Activated CD4-positive, CD25-positive, alpha-beta regulatory T cell (primary cell): ENCODE measurements at places on chromosomes 3 and 15.

DNA sequence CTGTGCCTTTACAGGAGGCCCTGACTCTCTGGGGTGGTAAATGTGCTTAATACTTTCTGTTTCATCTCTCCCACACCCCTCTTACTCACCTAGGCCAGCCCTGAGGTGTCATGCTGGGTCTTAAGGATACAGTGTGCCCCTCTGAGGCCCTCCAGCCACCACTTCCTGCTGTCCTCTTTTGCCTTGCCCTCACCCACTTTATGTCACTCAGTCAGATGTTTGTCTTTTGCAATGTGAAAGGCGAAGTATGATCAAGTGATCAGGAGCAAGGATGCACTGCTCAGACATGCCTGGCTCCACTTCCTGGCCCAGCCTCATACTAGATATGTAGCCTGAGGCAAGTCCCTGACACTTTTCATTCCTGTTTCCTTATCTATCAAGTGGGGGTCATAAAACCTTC lies 339.0 kb upstream of the NR2E3 start:
- DNase-seq = no peak

DNA sequence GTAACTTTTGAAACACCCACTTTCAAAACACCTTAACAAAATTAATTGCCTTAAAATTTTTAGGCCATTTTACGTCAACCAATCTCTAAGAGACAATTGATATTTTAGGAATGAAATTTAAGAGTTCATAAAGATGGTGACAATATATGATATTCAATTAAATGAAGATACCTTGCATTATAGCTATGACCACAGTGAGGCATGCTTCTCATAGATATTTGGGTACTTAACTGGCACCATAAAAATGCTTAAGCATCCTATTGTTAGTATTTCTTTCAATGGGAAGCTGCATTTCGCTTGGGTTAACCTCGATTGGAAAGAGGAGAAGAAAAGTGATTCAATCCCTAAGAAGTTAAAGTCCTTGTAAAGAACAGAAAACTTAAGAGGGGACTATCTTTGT lies 209.0 kb downstream of the GAP43 start:
- no peak for DNase-seq

DNA sequence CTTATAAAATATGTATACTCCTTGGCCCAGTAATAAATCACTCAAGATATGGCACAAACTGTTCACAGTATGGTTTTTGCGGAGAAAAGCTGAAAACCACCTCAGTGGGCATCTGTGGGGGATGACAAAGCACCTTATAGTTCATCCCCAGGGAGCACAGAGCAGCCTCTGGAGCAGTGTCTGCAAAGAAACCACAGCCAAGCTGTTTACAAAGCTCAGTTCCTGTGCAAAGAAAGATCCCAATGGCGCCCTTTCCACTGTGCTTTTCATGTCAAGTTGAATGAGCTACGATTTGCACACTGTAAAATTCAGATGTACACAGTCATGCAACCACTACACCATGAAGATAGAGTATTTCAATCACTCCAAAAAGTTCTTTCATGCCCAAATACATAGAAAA lies 2.5 kb upstream of the EFCC1 start:
- no peak for DNase-seq

DNA sequence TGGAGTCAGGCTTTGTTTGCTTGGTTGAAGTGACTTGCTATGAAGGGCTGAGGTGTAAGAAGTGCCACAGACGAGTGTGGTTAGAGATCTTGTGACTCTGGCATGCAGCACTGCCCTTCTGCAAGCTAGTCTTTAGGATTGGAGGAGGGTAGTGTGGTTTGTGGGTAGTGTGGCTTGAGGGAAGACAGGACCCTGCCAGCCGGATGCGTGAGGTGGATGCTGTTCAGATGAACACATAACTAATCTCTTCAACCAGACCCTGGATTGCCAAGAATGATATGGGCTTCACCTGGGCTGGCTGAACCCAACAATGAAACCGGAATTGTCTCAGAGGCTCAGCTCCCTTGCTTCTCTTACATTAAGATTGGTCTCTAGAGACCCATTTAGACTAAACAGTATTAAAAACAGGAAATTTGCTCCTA lies 32.7 kb downstream of the STARD9 start:
- no peak for DNase-seq

DNA sequence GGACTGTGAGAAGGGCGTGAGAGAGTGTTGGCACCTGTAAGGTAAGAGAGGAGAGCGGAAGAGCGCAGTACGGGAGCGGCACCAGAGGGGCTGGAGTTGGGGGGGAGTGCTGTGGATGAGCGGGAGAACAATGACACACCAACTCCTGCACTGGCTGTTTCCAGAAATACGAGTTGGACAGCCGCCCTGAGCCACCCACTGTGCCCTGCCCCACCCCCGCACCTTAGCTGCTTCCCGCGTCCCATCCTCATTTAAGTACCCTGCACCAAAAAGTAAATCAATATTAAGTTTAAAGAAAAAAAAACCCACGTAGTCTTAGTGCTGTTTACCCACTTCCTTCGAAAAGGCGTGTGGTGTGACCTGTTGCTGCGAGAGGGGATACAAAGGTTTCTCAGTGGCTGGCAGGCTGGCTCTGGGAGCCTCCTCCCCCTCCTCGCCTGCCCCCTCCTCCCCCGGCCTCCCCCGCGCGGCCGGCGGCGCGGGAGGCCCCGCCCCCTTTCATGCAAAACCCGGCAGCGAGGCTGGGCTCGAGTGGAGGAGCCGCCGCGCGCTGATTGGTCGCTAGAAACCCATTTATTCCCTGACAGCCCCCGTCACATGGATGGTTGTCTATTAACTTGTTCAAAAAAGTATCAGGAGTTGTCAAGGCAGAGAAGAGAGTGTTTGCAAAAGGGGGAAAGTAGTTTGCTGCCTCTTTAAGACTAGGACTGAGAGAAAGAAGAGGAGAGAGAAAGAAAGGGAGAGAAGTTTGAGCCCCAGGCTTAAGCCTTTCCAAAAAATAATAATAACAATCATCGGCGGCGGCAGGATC lies at the start of gene SOX2:
SOX2 (plus strand) TSS at position 601 of the 811 bp plus-strand sequence. CDS start 436 bp downstream, outside the sequence.
- DNase-seq = no peak

GRCh38 chr15:66411190-66411589 lies 24.5 kb downstream of the MAP2K1 start:
- no peak for DNase-seq

GRCh38 chr3:88440701-88441100 lies 290.9 kb downstream of the C3orf38 start:
- DNase-seq = no peak

GRCh38 chr15:67101911-67102598 lies 36.7 kb downstream of the SMAD3 start:
- peak; percentile 31 for DNase-seq

GRCh38 chr3:98791341-98792325 lies 28.5 kb downstream of the ST3GAL6 start:
- DNase-seq = no peak

DNA sequence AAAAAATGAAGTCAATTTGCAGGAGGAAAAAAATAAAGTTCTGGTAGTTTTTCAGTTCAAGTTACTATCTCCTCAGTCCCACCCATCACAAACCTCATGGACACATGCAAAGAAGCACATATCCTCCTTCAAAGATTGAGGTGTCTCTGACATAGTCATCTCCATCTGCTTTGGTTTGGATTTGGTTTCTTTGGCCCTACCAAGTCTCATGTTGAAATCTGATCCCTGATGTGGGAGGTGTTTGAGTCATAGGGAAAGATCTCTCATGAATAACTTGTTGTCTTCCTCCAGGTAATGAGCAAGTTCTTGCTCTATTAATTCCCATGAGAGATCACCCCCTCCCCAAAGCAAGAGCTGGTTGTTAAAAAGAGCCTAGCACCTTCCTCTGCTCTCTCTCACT lies 446.8 kb downstream of the IGSF11 start:
- DNase-seq = no peak

DNA sequence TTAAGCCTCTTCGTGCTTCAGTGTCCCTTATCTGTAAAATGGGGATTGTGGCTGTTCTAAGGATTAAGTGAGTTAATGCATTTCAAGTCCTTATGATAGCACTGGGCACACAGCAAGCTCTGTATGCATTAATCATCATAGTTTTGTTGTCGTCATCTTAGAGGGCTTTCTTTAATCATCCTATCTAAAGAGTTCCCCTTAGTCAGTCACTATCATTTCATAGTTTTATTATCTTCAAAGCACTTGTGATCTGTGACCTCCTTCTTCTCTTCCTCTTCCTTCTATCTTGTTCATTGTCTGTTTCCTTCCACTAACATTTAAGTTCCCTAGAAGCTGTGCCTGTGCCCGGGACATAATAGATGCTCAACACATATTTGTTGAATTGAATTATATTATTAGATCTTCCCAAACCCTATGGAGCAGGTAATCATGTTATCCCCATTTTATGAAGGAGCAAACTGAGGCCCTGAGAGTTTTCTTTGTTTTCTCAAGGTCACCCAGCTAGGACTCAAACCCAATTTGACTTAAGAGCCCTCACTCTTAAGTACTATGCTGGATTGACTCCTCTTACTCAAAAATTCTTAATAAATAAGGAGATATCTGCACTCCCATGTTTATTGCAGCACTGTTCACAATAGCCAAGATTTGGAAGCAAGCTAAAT lies 24.1 kb downstream of the DUOX2 start:
- DNase-seq = no peak

- DNase-seq = no peak
These were observed 3.3 kb downstream of the PLCH1 start for GRCh38 chr3:155741603-155742002.

DNA sequence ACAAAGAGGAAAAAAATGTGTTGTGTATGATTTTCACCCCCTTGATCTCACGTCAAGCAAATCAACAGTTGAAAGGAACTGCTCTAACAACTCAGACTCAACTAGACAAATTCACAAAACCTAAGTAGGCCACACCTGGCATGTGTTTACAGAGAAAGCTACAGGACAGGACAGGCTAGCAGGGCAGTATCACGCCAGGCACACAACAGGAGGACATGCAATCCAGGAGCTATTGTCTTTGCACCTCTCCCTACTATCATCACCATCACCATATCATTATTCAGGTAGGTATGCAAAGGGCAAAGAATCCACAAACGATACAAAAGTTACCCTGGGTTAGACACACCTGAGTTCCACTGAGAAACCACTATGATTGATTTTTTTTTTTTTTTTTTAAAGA lies 86.4 kb downstream of the TBL1XR1 start:
- no peak for DNase-seq

DNA sequence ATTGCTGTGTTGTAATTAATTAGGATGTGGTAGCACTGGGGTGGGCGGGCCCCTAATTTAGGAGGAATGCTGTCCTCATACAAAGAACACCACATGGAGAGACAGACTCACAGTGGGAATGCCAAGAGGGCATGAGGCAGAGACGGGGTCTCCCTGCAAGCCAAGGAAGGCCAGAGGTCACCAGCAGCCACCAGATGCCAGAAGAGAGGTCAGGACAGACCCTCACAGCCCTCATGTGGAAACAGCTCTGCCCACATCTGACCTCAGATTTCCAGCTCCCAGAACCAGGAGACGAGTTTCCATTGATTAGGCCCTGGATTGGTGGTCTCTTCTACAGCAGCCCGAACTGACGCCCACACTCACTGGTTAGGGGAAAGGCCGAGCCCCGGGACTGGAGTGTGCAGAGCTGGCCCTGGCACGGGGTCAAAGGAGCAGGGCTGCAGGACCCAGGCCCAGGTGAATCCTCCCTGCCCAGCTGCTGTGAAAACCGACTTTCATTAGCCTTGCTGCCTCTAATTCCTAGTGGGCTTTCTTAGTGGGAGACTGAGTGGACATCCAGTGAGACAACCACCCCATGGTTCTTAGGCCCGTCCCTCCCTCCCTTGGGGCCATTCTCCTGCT lies 43.0 kb upstream of the SLC41A3 start:
- no peak for DNase-seq

GRCh38 chr3:61894988-61895935 lies 333.9 kb downstream of the PTPRG start:
- no peak for DNase-seq

DNA sequence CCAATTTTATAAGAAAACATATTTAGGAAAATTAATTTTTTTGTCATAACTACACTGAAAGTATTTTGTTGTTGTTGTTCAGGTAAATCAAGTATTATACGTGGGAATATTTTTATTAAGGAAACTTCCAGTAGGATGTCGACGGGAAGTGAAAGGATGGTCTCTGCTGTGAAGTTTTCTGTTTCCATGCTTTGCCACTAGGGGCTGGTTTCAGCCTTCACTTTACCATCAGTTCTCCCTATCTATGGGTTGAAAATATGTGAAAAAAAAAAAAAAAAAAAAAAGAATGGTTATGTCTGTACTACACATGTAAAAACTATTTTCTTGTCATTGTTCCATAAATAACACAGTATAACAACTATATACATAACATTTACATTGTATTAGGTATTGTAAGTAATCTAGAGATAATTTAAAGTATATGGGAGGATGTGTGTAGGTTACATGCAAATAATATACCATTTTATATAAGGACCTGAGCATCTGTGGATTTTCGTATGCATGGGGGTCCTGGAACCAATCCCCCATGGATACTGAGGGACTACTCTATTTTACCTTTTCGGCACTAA lies 136.7 kb downstream of the SMAD6 start:
- no peak for DNase-seq

GRCh38 chr3:146241523-146242240 lies 9.2 kb downstream of the PLSCR4 start:
- no peak for DNase-seq

DNA sequence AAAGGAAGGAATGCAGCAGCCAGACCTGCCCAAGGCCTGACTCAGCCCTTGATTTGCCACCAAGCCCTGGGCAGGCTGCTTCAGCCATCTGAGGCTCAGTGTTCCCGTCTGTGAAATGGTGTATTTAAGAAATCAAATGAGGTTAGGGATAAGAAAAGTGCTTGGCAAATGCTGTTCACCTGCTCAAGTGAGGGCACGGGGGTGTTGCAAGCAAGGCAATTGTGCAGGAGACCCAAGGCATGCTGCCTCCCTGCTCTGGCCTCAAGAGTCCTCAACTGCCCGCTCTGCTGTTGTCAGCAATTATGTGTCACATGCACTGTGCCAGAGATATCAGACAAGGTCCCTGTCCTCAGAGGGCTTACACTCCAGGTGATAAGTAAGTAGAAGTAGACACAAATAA lies 101.8 kb downstream of the TPRA1 start:
- no peak for DNase-seq

- DNase-seq = no peak
These were observed 52.5 kb downstream of the SH3BP5 start for GRCh38 chr3:15279671-15280402.

DNA sequence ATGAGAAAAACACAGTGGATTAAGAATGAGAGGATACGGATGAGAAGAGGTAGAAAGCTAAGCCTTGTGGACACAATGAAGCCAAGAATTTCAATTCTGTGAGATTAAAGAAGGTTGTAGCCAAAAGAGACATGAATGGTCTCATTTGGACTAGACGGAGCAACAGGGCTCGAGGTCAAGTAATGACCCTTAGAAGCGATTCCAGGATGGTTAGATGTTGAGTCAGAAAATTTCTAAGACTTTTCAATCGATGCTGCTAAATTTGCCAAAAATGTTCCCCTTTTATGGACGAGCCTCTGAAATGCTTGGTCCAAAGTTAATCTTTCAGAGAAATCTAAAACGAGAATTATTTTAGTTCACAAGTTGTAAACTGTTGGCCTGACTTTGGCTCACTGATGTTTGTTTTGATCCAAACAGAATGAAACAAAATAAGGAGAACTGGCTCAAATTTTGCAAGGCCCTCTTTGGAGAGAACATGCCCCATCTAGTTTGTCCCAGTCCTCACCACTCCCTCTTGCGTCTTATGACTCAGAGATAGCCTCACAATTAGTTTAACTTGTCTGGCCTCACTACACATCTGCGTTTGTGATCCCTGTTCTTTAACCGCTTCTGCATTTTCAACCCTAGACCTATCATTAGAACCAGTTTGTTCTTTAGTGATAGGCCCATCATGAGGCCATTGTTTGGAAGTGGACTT lies 235.5 kb downstream of the PDZRN3 start:
- no peak for DNase-seq
